ENCODE measurements at places on chromosomes 4 and X.

GRCh38 chr4:79023799-79024770 is 84.8 kb upstream of the PAQR3 start:
- no peak for DNase-seq

GRCh38 chr4:89067417-89067816 is 10.4 kb upstream of the FAM13A start:
- no peak for DNase-seq

DNA sequence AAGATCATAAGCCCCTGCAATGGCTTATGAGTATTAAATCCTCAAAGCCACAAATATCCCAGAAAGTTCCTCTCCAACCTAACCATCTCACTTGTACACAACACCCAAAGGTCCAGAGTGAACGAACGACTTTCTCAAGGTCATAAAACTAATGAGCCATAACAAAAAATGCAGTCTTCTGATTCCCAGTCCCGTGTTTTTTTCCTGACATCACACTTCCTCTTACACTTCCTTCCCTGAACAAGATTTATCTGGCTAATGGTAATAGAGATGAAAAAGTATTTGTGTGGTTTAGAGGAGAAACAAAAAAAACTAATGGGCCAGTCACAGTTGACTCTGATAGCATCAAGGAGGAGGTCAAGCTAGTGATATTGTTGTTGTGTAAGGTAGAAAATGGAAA is 99.5 kb upstream of the KLHL13 start:
- DNase-seq: no peak

DNA sequence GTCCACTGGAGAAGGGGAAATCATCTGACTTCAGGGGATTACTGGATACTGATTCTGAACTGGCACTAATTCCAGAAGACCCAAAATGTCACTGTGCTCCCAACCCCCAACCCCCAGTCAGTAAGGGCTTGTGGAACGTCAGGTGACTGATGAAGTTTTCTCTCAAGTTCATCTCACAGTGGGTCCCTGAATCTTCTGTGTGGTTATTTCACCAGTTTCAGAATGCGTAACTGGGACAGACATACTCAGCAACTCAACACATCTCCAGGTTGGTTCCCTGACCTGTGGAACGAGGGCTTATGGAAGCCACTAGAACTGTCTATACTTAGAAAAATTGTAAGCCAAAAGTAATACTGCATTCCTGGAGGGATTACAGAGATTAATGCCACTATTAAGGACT is 45.3 kb downstream of the DDX60L start:
- DNase-seq: no peak

DNA sequence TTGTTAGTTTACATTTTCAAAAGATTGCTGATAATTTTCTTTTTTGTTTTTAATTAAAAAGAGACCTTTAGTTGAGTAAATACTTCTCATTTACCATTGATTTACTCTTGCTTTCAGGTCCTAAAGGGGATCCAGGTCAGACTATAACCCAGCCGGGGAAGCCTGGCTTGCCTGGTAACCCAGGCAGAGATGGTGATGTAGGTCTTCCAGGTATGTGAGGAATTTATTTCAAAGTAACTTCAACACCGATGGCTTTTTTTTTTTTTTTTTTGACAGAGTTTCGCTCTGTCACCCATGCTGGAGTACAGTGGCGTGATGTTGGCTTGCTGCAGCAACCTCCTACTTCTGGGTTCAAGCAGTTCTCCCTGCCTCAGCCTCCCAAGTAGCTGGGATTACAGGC is 135.1 kb downstream of the IRS4 start:
- no peak for DNase-seq

DNA sequence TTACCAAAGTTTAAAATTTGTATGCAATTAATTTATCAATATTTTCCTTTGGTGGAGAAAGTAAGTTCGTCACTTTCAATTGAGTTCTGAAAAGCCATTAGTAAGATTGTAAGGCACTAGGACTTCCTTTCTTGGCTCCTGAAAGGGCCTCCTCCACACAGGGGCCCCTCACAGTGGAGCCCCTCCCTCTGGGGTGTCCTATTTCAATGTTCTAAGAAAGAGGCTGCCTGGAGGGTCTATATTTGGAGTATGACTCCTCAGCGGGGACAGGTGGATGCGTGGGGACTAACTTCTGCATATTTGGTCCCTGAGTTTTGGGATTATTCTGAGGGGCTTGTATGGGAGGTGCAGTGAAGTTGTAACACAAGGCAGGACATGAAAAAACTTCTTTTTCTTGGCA is 1.6 kb upstream of the ARMCX4 start:
- no peak for DNase-seq

DNA sequence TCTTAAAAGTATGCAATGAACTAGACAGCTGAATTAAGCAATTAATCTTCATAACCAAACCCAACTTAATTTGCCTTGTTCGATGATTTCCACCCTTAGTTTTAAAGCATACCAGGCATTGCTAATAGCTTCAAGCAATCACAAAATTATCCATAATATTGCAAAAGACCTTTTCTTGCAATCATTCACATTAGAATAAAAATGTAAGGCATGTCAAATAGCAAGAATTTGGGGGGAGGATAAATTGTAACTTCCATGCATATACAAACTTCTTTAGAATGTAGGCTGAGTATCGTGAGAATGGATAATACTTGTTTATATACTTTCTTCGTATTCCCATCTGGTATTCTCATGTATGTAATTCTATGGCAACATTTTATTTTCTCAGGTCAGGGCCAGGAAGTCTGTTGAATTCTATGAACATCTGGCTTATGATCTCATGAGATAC is 28.7 kb upstream of the BMP2K start:
- no peak for DNase-seq

GRCh38 chr4:113539408-113539807 is 222.1 kb downstream of the CAMK2D start:
- no peak for DNase-seq

- no peak for DNase-seq
These were observed 67.0 kb upstream of the CXCL13 start for GRCh38 chr4:77538574-77539157.

- DNase-seq: peak; percentile 46
These were observed 389.0 kb upstream of the ZFP42 start for GRCh38 chr4:187606581-187606980.

DNA sequence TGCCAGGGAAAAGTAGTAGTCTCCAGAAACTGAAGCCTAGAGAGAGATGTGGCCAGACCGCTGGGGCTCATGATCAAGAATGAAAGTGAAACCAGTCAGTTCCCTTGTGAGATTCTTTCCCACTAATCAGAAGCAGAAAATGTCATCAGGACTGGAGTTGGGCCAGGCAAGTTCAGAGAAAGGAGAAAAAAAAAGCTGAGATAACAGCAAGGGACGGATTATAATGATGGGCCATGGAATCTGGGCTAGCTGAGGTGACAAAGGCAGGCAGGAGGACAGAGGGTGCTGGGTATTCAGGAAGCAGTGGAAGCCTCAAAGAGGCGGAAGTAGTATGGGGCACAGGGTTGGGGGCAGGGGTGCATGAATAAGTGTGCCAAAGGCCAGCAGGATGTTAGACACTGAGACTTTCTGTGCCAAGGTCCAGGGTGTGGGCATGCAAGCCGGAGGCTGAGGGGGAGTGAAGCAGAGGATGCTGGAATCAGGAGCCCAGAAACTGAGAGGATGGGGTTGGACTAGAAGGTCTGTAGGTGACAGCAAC is 2.5 kb downstream of the CXorf38 start:
- no peak for DNase-seq

- no peak for DNase-seq
These were observed 367.6 kb downstream of the BCOR start for GRCh38 chrX:39729981-39730661.

- no peak for DNase-seq
These were observed 255 bp upstream of the CNOT6L start for GRCh38 chr4:77819404-77819842.

DNA sequence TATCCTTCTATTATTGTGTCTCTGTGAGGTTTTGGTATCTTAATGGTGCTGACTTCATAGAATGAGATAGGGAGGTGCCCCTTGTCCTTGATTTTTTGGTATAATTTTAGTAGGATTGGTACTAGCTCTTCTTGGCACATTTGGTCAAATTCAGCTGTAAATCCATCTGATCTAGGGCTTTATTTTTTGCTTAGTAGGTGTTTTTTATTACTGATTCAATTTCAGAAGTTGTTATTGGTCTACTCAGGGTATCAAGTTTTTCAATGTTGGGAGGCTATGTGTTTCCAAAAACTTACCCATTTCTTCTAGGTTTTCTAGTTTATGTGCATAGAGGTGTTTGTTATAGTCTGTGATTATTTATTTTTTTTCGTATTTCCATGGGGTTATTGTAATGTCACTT is 103.3 kb downstream of the SH3BGRL start:
- DNase-seq: no peak

DNA sequence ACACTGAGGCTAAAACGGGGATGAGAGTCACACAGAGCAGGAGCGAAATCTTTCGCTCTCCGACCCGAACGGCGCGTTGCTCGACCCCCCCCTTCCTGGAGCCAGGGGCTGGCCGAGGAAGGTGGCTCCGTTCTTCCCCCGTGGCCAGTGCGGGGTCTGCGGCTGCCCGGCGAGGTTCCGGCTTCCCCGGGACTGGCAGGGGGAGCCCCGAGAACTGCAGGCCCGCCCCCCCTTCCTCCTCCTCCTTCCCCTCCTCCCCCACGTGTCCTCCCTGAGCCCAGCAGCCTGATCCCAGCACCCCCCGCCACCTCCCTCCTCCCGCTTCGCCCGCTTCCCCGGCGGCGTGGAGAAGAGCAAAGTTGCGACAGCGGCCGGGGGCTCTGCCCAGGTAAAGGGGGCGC is 2.4 kb upstream of the BCORL1 start:
- no peak for DNase-seq

DNA sequence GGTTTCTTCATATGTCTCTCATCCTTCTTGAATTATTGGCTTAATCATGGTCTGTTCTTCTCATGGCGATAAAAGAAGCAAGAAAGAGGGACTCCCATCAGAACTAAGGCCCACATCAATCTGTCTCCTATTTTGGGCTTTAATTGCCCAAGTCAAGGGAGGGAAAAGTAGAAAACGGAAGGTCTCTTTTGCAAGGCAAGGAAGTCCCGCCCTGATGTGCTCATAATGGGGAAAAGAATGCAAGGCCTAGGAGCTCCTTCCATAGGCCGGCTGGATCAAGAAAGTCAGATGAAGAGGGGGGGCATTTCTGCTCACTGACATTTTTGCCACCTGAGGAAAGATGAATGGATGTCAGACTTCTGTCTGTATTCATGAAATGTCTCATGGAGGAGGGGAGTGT is 127.7 kb upstream of the RPS6KA3 start:
- no peak for DNase-seq

GRCh38 chrX:16603822-16604221 is 46.1 kb upstream of the S100G start:
- no peak for DNase-seq

- DNase-seq: no peak
These were observed 1.9 kb upstream of the SCML1 start for GRCh38 chrX:17735406-17735805.

- no peak for DNase-seq
These were observed 199.0 kb upstream of the CXXC4 start for GRCh38 chr4:104693601-104694201.

- no peak for DNase-seq
These were observed 508.8 kb downstream of the C4orf33 start for GRCh38 chr4:129604632-129605255.

GRCh38 chr4:35166466-35166865 is 1077.8 kb downstream of the ARAP2 start:
- no peak for DNase-seq

- no peak for DNase-seq
These were observed 108.5 kb upstream of the PCDH18 start for GRCh38 chr4:137640838-137641158.

GRCh38 chrX:68238568-68238967 is 194.7 kb downstream of the OPHN1 start:
- no peak for DNase-seq

GRCh38 chrX:134572816-134573682 is 85.2 kb downstream of the PLAC1 start:
- DNase-seq: no peak

DNA sequence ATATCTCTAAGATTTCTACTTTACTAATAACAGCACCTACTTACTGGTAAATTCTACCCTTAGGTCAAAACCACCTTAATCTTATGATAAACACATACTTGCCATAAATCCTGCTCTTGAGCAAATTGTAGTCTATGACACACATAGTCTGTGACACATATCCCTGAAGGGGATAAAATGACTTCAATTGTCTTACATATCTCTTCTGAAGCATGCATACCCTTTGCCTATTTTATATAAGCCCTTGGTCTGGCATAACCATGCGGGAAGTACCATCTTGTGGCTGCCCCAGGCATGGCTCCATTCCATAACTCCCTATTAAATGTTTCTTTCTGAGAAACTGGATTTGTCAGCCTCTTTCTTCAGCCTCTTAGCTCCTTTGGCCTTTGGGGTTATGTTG is 248.9 kb downstream of the SLC7A11 start:
- no peak for DNase-seq

GRCh38 chr4:150385606-150386005 is 196.3 kb upstream of the MAB21L2 start:
- no peak for DNase-seq

DNA sequence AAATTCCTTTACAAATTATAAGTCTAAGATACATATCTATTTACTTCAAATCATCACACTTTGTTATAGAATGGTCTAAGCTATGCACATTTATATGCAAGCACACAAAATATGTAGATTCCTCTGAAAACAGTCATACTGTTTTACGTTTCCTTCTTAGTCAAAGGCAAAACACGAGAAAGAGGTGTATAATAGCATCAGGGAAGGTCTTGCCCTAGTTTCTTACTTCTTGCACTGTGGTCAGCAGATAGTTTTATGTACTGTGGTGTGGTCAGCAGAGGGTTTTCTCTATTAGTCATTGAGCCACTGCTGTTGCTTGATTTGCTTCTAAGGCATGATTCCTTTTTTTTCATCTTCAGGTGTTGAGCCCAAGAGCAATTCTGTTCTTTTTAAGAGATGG is 117.7 kb downstream of the ADAM29 start:
- no peak for DNase-seq

DNA sequence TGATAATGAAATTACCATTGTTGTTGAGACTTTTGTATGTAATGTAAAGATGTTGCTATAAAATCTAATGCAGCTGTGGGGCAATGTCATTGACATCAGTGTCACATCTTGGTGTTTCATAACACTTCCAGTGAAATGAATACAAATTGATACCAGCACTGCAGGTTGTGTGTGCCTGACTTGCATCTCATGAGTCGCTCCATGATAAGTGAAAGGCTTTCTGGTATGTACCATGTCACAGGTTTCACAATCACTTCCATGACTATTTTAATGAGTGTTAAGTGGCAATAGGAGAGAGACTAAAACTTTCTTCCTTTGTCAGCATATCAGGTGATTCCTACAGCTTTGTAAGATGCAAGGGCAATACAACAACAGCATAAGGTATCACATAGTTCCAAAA is 94.4 kb downstream of the ABCB7 start:
- no peak for DNase-seq

GRCh38 chrX:103774070-103774642 is 2.5 kb upstream of the PLP1 start:
- DNase-seq: peak; percentile 8

DNA sequence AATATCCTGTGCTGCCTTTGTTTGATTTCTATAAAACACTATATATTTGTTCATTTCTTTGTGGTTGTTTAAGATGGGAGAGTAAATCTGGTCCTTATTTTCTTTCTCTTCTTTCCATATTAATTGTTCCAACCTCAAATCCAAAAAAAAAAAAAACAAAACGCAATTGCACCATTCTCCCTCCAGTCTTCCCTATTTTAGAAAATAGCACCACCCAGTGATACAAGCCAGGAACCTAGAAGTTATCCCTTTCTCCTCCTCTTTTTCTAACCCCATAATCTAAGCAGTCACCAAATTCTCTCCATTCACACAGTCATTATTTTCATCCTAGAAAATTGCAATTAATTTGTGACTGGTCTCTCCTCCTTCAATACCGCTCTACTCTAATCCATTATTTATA is 107.8 kb downstream of the GABRA3 start:
- DNase-seq: no peak

- no peak for DNase-seq
These were observed 229.9 kb downstream of the PAPSS1 start for GRCh38 chr4:107490116-107490515.

All from NCI-H510A treated with DMSO at 0.1 percent for 48 hours (cell line).